ENCODE measurements at places on chromosomes 12 and 14.

GRCh38 chr12:89040146-89040964 lies 311.9 kb downstream of the DUSP6 start:
- peak; percentile 33 for DNase-seq

DNA sequence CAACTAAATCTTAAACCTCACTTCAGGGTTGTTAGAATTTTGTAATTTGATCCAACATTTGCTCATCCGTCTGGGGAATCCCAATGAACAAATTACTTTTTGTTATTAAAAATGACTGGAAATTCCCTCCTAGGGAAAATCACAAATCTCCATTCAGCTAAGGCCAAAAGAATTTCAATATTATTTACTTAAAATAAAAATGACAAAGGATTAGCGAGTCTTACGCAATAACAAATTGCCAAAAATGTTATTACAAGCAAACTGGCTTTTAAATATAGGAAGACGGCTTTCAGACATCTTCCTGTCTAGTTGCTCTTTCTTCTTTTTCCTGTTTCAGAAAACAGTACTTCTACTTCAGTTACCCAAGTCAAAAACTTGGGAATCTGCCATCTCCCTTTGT lies 92.4 kb upstream of the TSPAN8 start:
- DNase-seq = no peak

DNA sequence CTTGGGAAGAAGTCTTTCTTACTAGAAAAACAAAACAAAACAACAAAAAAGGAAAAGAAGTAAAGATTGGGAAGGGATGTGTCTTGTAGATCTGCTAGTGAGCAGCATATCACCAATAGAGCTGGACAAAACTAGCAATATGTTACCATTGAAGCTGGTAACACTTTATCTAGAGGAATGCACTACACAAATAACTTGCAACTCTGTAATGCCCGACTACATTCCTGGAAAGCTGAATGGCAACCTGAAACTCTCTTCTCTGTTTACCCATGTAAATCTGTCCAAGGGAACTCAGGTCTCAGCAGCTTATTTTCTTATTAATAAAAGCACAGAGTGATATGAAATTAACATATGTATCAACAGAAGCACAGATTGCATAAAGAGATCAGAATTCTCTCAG lies 624.4 kb downstream of the KCNH5 start:
- no peak for DNase-seq

GRCh38 chr14:61385002-61385685 lies 63.8 kb downstream of the PRKCH start:
- no peak for DNase-seq

DNA sequence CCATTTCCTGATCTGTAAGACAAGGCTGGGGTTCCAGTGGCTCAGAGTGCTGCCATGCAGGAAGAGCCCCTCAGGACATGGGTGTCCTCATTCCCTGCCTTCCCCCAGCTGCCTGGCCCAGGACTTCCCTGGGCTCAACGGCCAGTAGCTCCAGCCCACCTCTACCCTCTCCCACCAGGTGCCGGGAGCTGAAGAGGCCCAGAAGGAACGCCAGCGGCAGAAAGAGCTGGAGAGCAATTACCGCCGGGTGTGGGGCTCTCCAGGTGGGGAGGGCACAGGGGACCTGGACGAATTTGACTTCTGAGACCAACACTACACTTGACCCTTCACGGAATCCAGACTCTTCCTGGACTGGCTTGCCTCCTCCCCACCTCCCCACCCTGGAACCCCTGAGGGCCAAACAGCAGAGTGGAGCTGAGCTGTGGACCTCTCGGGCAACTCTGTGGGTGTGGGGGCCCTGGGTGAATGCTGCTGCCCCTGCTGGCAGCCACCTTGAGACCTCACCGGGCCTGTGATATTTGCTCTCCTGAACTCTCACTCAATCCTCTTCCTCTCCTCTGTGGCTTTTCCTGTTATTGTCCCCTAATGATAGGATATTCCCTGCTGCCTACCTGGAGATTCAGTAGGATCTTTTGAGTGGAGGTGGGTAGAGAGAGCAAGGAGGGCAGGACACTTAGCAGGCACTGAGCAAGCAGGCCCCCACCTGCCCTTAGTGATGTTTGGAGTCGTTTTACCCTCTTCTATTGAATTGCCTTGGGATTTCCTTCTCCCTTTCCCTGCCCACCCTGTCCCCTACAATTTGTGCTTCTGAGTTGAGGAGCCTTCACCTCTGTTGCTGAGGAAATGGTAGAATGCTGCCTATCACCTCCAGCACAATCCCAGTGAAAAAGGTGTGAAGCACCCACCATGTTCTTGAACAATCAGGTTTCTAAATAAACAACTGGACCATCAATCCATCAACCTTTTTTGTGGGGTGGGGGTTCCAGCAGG lies 17.6 kb downstream of the AGAP2 start:
- DNase-seq = no peak

All from stimulated activated CD8-positive, alpha-beta memory T cell treated with anti-CD3 and anti-CD28 coated beads, Interleukin-4, amount 100 ng/mL, for 4 hours (primary cell).